ENCODE measurements at places on chromosomes 6 and 20.

DNA sequence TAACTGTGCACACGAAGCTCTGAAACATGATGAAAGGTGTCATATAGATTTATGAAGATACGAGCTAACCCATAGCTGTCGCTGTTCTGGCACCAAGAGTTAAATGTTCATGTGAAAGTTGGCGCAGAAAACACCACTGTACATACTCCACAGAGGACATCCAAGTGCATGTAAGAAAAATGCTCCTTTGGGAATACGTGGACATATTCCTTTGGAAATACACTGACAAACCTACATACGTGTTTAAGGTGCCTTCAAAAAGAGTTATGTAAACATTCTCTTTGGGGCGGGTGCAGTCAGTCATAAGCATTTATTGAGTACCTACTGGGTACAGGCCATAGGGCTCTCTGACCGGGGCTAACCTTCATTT is 723 bp upstream of the ARID1B start:
- DNase-seq = no peak

- DNase-seq = no peak
Observed at GRCh38 chr6:133227344-133227743, 13.8 kb upstream of the EYA4 start.

GRCh38 chr6:69018906-69019305 is 383.8 kb downstream of the ADGRB3 start:
- no peak for DNase-seq

DNA sequence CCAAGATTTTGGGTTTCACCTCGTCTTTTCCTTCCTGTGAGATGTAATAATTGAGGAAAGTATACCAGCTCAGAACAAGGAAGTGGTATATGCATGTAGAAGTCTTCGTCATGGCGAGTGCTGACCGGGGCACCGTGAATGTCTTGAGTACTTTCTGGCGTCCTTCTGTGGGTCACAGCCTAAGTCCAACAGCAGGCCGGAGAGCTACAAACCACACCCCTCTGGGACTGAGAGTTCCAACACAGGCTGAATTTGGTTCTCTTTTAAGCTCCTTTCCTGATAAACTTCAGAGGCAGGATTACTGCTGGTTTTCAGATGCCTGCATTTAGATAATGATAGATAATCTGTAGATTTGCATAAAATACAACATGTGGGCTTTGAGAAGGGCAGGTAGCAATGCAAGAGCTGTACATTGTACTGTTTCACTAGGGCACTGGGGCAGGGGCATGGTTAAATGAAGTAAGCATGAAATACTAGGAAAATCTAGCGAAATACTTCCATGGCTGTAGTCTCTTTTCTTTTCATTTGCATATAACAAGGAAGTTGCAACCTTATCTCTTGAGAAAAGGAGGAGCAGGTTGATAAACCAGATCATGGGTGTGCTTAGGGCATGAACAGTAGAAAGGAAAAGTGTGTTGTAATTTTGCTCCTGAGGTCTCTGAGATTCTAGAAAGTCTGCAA is at the start of gene ADTRP:
ADTRP (minus strand) TSS at position 156 of the 681 bp plus-strand sequence; CDS start at position 112, 44 bp downstream.
- no peak for DNase-seq
